NCI-H345 (cell line): ENCODE measurements at places on chromosomes 3 and 15.

DNA sequence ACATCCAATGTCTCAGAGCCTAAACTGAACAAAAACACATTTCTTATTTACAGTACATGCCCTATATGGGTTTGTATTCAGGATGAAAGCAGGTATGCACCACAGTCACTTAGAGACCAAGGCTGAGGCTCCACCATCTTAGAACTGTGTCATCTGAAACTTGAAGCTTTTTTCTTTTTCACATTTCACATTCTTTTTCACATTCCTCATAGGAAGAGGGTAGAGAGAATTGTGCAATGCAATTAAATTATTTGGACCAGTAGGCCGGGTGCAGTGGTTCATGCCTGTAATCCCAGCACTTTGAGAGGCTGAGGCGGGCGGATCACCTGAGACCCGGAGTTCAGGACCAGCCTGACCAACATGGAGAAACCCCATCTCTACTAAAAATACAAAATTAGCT, 591.0 kb downstream of the MECOM start:
- DNase-seq: no peak

GRCh38 chr15:47184003-47184907, 533.0 kb upstream of the SEMA6D start:
- peak; percentile 81 for DNase-seq

- DNase-seq: no peak
Measured at GRCh38 chr3:186003610-186004009, 65.8 kb upstream of the TRA2B start.

- no peak for DNase-seq
Measured at GRCh38 chr3:171129827-171130226, 103.3 kb upstream of the SLC2A2 start.

- DNase-seq: no peak
Measured at GRCh38 chr3:89300981-89301380, 193.6 kb downstream of the EPHA3 start.

GRCh38 chr15:77633134-77633912, 611 bp upstream of the LINGO1 start:
- DNase-seq: peak; percentile 71

DNA sequence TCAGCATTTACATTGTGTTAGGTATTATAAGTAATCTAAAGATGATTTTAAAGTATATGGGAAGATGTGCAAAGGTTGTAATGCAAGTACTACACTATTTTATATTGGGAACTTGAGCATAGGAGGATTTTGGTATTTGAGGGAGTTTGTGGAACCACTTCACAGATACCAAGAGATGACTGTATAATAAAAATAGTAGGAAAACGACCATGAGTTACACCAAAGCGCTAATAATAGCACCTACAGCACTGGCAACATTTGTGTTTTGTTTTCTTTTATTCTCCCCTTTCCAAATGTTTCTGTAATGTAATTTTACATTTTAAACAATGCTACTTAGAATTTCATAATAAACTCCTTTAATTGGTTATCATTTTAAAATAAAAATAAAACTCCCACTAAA, 10.5 kb downstream of the CNBP start:
- DNase-seq: no peak

DNA sequence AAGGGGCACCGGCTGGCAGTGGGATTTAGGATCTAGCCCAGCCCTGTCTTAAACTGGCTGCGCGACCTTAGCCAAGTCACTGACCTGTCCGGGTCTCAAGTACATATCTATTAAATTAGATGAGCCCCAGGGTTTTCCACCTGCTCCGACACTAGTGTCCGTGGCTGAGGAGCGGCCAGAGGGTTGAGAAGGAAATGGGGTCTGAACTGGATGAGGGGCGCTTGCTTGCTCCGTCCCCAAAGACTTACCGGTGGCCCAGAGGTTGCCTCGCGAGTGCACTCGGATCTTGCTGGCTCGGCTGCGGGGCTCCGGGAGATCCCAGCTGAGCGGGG, 285 bp downstream of the NMB start:
- DNase-seq: no peak

- no peak for DNase-seq
Measured at GRCh38 chr15:70016511-70016994, 81.2 kb downstream of the TLE3 start.
